ENCODE measurements at places on chromosomes 12 and 14.

DNA sequence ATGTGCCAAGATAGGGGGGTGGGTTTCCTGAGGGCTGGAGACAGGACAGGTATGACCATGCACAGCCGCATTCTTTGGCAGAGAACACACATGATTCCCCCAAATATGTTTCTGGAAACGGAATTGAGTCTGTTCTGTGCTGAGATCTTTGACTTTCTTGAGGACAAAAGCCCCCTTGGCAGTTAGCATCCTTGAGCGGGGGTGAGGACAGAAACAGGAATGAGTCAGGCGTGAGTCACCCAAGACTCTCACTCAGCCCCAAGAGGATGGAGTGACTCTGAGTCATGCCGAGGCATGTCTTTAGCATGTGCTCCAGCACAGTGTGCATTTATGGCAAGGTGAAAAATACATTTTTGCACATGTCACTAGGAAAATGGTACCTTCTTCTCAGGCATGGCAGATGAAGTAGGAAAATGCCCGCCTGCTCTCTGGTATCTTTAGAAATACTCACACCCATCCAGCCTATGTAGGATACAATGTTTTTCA, 52.1 kb downstream of the DAD1 start:
- DNase-seq, result peak; percentile 99

GRCh38 chr12:53981634-53982565, 3.0 kb upstream of the HOXC10 start:
- peak; percentile 30 for DNase-seq

DNA sequence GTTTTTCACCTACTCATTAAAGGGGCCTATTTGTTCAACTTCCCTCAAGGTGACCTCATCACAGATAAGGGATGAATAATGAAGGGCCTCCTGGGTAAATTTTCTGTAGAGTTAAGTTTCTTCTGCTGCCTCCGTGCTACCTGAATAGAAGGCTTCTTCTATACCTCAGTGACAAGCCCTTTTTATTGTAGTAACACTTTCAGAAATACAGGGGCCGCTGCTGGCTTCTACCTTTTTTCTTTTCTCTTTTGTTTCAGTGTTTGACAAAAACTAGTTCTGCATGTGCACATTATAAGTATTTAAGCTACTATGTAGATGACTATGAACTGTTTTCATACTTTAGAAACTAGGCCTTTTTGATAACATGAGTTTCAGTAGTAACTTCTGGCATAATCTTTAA, 207.0 kb downstream of the NAV3 start:
- no peak for DNase-seq

- no peak for DNase-seq
Observed at GRCh38 chr14:81105378-81105777, 115.4 kb downstream of the GTF2A1 start.

DNA sequence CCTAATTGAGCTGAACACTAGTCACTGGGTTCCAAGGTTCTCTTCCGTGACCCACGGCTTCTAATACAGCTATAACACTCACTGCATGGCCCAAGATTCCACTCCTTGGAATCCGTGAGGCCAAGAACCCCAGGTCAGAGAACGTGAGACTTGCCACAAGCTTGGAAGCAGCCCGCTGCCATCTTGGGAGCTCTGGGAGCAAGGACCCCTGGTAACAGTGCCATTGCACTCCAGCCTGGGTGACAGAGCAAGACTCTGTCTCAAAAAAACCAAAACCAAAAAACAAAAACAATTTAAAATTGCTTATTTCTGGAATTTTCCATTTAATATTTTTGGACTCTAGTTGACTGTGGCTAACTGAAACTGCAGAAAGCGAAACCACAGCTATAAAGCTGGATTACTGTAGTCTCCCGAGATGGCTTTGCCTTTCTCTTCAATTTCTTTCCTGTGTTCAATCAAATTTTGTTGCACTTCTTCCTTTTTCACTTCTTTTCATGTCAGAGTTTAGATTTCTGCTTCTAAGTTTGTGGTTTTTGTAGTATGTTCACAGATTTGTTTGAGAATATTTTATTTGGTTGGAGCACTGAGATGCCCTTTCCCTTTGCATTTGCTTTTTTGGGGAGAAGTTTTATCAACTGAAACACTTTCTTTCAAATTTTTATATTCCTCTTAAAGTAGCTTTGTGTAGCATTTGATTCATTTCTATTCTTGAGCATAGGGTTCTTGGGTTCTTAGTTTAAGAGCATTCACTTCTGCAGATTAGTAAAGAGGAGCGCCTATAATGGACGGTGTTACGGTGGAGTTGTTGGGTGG, 44.6 kb downstream of the DDHD1 start:
- peak; percentile 20 for DNase-seq

DNA sequence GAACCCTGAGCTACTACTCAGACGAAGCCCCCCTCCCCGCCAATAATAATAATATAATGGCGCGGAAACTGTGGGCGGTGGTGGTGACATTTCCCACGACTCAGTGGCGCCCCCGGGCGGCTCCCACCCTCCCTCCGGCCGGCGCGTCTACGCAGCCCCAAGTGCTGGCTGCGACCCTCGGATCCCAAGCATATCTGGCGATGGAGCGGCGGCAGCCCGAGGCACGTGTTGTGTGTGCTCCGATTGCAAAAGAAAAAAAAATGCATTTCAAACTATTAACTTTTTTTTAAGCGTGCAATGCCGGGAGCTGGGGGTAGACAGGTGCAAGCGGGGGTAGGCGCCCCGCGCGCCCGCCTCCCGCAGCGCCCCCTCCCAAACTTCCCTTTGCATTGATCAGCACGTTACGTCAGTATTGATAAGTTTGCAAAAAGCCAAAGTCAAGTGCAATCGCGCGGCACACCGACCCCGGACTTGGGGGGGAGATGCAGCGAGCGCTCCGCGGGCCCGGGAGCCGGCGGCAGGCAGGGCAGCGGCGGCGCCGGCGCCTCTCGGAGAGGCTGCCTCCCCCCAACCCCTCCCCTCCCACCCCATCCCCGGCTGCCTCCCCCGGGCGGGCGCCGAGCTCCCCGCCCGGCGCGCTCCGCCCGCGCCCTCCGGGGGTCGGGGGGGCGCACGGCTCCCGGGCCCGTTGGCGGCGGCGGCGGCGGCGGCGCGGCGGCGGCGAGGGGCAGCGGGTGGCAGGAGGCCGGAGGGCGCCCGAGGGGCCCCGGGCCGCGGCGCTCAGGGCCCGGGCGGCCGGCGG, 113.1 kb upstream of the MYL2 start:
- DNase-seq, result no peak

DNA sequence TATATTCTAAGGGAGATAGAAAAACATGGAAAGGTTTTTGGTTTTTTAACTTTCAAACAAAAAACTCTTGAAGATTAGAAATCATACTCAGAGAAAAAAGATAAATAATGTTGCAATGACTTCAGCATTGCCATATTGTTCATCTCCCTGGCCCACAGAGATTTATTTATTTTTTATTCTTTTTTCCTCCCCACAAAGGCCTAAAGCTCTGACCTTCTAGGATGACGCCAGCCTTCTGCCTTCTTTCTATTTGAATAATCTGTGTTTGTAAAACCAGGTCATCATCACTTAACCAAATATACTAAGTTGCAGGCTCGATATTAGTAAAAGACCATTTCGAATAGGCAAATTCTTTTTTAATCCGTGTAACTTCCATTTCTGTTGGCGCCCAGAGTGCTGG, 4.4 kb upstream of the DCP1B start:
- DNase-seq, result no peak

DNA sequence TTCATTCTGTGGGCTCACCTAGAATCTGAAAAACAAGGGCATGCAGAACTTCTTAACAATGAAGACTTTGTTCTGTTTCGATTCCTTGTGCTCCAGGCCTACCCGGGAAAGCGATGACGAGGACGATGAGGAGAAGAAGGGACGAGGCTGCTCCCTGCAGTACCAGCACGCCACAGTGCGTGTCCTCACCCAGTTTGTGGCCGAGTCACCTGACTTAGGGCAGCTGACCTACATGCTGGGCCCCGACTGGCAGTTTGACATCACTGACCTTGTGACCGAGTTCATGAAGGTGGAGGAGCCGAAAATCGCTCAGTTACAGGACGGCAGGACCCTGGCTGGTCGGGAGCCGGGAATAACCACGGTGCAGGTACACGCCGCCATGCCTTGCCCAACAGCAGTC, 585.4 kb downstream of the AACS start:
- DNase-seq, result no peak

GRCh38 chr14:29444805-29445204, 482.8 kb downstream of the PRKD1 start:
- DNase-seq, result no peak

DNA sequence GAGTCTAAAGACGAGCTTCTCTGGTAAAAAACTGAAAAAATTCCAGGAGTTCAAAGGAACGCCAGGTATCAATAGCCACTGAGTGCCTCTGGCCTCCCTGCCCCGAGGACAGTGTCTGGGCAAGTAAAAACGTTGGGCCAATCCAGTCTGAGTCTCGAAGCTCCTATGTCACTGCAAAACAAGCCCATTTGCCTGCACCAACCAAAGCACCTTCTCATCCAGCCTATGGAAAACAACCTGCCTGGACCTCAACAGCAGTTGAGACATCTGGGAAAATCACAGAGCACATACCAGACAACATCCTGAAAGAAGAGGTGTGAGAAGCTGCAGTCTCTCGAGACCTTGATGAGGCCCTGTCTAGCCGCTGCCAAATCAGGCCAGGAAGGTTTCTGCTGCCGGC, 56.6 kb downstream of the RNF34 start:
- DNase-seq, result no peak

Data from HT1080 (cell line).